ENCODE measurements at places on chromosomes 3 and 15.

- peak; percentile 34 for DNase-seq
Observed at GRCh38 chr15:66498501-66499386, 1.2 kb upstream of the SNAPC5 start.

- DNase-seq: peak; percentile 42
Observed at GRCh38 chr3:36893137-36893557, 51.7 kb downstream of the TRANK1 start.

- DNase-seq: no peak
Observed at GRCh38 chr3:23172059-23172458, 31.1 kb upstream of the UBE2E2 start.

- no peak for DNase-seq
Observed at GRCh38 chr3:29420106-29420505, 139.2 kb downstream of the RBMS3 start.

DNA sequence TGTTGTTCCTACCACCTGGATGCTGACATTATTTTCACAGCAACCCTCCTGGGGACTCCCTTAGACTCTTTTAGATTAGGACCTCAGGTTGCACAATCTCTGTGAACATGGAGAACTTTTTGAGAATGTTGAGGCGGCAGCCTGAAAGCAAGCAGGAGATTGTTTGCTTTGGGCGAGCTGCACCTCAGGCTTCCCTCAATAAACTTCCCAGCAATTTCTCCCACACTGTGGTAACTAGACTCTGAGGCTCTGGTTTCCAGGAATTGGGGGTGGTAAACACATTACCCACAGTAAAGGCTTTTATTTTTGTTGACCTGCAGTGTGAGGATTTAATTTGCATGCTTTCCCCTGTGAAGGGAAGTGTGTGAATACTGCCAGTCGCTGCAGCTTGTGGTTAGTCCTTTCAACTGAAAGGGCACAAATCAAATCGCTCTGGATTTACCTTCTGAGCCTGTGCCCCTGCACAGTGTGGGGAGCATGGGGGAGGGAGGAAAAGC, 35.2 kb upstream of the SIAH2 start:
- DNase-seq: no peak

DNA sequence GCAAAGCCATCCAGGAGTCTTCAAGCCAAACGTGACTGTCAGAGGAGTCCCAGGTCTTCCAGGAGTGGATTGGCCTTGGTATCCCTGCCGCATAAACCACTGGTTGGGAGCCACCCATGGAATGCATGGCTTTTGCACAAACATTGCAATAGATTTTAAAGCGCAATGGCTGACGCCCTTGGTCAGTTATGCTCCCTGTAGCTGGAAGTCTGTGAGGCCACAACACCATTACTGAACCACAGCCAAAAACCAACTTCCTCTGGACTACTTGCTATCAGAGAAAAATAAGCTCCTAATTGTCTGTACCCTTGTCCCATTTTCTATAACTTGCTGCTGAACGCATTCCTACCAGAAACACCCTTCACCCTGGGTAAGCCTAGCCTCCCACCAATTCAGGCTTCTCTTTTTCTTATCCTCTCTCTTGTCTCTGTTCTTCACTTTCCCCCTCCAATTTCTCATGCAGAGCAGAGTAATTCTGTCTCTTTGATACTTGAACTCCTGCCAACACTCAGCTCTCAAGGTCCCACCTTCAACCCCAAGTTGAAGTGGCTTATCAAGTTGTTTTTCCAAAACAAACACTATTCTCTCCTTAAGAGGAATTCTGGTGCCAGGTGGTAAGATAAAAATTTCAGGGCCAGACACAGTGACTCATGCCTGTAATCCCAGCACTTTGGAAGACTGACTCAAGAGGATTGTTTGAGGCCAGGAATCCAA, 176.4 kb upstream of the UBE2E1 start:
- DNase-seq: no peak

Measured in immature natural killer cell (primary cell).